CD4-positive, alpha-beta T cell treated with Interleukin-1 beta for 1 hour (primary cell): ENCODE measurements at places on chromosomes 2 and 18.

DNA sequence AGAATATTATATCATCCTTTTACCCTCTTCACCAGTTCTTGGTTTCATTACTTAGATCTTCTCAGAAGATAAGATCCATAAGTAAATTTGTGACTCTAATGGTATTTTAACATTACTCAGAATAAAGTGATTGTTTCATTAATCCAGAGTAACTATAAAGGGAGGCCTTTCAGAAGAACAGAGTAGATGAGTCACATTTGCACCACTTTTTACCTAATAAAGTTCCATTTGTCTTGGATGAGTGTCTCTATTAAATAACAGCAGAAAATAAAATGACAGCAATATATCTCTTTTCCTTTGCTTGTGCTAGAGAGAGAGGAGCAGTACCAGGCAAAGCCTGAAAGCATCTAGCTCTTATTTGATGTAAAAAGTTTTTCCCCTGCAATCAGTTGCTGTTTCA lies 926.5 kb upstream of the CNTNAP5 start:
- DNase-seq = no peak

- peak; percentile 56 for DNase-seq
These were observed 244.6 kb downstream of the BCL2 start for GRCh38 chr18:63074981-63075404.

- no peak for DNase-seq
These were observed 33.6 kb upstream of the SNED1 start for GRCh38 chr2:240964704-240965295.

DNA sequence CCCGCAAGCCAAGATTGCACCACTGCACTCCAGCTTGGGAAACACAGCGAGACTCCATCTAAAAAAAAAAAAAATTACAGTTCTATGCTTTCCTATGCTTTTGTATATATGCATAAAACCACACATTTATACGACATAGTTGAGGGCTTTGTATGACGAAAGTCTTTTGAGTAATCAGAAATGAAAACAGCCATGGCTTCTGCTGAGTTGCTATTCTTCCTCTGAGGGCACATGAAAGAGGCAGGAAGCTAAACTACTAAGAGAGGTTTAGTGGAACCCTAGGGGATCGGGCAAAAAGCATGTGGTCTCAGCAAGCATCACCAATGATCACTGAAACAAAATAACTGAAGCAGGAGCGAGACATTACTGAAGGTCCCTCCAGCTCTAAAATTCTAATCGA lies 99.6 kb downstream of the ZAP70 start:
- no peak for DNase-seq

- DNase-seq = no peak
These were observed 131.7 kb downstream of the BCL2L11 start for GRCh38 chr2:111252436-111252835.

- no peak for DNase-seq
These were observed 719 bp upstream of the ATP6V1B1 start for GRCh38 chr2:70934981-70935380.

GRCh38 chr18:28459587-28459986 lies 282.7 kb upstream of the CDH2 start:
- no peak for DNase-seq

DNA sequence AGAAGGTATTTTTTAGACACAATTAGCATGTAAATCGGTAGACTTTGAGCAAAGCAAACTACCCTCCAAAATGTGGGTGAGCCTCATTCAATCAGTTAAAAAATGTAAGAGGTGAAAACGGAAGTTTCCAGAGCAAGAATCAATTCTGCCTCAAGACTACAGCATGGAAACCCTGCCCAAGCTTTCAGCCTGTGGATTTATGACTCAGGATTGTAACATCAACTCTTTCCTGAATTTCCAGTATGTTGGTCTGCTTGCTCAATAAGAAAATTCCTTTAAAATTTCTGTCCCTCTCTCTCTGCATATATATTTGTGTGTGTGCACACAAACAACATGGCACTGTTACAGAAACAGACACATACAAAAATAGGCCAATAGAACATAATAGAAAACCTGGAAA lies 228.6 kb upstream of the DOK6 start:
- no peak for DNase-seq

- DNase-seq = no peak
These were observed 49.0 kb downstream of the PRKCE start for GRCh38 chr2:45700407-45701013.

- DNase-seq = no peak
These were observed 270.8 kb downstream of the NYAP2 start for GRCh38 chr2:225670111-225670974.

DNA sequence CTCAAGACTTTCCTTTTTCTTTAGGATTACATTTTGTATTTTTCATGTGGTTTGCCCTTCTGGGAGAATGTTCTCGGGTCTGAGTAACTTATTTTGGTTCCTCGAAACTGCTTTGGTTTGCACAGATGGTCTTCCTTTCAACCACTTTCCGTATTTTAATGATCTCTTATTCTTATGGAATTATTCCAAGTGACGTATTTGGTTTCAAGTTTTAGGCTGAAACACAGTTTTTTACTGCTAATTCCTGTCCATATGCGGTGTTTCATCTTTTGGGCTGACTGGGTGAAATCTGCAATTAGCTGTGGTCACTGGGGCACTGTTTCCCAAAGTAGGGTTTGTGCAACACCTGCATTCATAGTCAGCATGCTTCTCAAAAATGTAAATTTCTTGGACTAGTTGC lies 122.7 kb downstream of the CAPN13 start:
- DNase-seq = no peak

DNA sequence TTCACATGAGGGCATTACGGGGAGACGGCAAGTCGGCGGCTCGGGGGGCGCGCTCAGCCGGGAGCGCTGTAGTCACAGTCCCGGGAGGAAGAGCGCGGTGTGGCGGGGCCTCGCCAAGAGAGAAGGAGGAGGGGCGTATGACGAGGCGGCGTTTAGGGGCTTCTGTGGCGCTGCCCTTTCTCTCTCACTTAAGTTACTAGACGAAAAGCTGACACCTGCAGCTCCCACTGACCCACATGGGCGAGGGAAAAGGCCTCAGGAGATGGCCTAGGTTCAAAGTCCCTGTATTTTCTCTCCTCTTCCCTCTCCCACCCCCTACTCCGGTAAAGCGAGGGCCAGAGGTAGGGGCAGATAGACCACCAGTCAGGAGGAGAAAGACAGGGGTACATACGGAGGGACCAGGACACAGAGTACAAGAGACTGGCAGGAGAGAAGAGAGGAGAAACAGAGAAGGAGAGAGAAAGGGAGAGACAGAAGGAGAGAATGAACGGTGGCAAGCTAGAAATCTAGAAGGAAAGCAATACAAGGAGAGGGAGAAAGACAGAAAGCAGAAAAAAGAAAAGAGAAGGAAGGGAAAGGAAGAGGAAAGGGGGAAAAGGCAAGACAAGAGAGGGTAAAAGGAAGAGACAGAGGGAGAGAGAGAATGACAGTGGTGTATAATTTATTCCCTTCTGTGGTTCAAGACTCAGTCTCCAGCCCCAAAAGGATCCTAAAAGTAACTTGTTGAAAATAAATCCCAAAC lies 3.8 kb downstream of the SIX2 start:
- no peak for DNase-seq

DNA sequence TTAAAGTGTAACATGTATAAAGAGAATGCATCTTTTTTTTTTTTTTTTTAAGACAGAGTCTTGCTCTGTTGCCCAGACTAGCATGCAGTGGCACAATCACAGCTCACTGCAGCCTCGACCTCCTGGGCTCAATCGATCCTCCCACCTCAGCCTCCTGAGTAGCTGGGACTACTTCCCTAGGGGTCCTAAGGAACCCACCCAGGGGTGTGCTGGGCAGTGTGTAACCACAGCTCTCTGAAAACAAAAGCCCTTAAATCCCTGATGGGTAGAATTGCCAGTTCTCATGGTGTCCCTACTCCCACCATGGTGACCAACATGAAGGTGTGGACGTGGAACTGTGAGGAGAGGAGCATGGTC lies 105.6 kb upstream of the ST3GAL5 start:
- DNase-seq = no peak

DNA sequence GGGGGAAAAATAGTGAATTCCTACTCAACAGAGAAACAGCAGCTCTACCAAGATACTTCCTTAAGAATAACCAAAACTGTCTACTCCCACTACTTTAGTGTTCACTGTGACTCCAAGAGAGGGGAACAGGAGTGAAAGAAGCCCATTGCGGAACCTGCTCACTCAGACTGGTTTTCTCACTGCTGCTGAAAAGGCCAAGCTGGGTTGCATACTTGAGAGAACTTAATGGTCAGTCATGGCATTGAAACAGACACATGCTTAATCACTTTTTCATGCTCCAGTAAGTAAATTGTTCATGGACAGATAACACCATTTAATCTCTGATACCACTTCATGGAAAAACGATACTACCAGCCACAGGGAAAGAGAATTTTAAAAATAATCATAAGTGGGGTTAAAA lies 35.7 kb upstream of the SLC8A1 start:
- peak; percentile 25 for DNase-seq

- no peak for DNase-seq
These were observed 40.8 kb downstream of the BCL11A start for GRCh38 chr2:60512641-60513040.

- no peak for DNase-seq
These were observed 113.9 kb downstream of the MAP4K4 start for GRCh38 chr2:101811226-101812015.
